ENCODE measurements at places on chromosomes 11 and 22.

GRCh38 chr11:65401803-65402248, 15.4 kb downstream of the FRMD8 start:
- DNase-seq = no peak

GRCh38 chr11:72642043-72642883, 32.0 kb downstream of the PDE2A start:
- peak; percentile 24 for DNase-seq

DNA sequence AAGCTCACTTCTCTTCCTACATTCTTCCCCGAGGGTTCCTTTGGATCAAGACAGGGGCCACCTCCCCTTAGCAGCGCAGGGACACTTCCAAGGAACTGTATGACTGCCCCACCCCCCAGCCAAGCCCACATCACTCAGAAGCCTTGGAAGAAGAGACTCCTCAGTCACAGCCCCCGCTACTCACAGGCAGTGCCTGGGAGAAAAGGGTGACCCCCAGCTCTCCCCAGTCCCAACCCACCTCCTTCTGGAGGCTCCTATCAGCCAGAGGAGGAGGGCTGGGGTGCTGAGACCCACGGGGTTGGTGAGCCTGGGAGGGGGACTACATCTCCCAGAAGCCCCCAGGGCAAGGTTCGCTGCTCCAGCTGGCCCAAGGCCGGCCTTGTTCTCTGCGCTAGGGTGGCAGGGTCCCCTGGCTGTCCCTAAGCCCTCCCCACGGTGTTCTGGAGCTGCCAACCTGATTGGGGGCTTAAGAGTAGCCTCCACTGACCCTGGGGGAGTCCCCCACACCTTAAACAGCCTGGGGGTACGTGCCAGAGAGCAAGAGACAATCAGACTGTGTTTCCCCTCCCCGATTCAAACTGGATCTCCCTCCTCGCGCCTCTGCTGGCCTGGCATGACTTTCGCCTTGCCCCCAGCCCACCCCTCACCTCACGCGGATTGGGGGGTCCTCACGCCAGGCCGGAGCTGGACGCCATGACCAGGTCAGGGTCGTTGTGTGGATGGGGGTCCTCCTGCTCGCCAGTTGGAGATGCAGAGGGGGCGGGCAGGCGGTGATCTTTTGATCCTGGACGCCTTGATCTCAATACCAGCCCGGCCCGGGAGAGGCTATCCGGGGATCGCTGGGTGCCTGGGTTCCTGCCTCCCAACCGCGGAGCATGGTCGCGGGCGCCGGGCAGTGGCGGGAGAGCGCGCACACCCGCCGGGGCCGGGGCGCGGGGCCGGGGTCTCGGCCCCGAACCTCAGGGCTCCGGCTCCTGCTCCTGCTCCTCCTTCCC, 838 bp downstream of the BCL9L start:
- DNase-seq = no peak

DNA sequence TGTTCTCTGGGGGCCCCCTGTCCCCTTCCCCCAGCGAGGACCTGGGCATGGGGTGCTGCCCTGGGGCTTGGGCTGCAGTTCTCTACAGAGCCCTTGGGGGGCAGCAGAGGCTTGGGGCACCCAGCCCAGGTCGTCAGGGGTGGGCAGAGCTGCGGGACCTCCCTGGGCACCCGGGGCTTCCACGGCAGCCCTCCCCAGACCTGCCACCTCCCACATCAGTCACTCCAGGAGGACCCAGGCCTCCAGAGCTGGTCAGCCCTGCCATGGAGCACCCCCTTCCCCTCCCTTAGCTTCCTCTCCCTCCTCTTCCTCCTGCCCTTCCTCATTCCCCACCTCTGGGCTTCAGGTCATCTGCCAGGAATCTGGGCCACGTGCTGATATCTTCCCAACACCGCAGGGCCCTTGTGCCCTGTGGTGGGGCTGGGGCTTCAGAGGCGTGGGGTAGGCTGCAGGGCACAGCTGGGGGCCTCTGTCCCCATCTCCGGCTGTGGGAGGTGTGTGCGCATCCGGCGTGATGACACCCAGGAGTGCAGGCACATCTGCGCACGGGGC, 5.8 kb downstream of the TSPAN4 start:
- DNase-seq = peak; percentile 41

DNA sequence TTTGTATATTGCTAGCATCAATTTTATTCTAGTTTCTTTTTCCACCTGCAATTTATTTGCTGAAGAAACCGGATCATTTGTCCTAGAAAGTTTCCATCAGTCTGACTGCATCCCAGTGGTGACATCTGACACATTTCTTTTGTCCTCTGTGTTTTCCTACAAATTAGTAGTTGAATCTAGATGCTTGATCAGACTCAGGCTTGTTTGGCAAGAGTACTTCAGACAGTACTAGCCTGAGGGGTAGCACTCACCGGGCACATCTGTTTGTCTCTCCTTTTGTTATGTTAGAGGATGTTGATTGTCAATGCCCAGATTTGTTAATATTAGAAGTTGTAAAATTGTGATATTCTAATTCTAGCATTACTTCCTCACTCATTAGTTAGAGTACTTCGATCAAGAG, 204.8 kb downstream of the SWAP70 start:
- DNase-seq = no peak

GRCh38 chr22:49132009-49132408, 695.7 kb downstream of the BRD1 start:
- DNase-seq = no peak

GRCh38 chr22:30488121-30488520, 16.3 kb upstream of the SEC14L3 start:
- DNase-seq = no peak

DNA sequence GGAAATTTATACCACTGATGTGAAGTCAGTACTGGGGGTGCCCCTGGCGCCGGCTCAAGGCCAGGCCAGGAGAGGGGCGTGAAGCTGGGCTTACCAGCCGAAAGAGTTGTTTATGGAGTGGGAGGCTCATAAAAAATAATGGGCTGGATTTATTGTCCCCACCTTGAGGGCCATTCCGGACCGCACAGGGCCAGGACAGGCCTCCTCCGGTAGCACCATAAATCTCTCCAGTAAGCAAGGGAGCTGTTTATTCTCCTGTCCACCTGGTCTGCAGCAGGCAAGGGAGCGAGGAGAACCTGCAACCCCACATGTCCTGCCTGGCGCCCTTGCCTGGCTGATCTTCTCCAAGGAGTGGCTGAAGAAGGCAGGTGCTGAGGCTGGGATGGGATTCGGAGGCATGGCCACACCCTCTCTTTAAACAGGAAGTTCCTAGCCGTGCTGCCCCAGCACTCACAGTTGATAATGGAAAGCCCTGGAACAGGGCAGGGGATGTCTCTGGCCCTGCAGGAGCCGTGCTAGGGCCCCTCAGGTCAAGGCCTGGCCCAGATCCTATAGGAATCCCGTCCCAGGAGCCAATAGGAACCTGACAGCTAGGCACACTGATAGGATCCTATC, 65.1 kb downstream of the SCUBE1 start:
- no peak for DNase-seq

- DNase-seq = no peak
Observed at GRCh38 chr11:72824811-72825505, 10.7 kb downstream of the ATG16L2 start.

- no peak for DNase-seq
Observed at GRCh38 chr11:19087658-19088057, 27.1 kb upstream of the MRGPRX2 start.

- DNase-seq = no peak
Observed at GRCh38 chr22:33397381-33397907, 339.3 kb upstream of the SYN3 start.

GRCh38 chr11:70654016-70654415, 255.7 kb downstream of the CTTN start:
- DNase-seq = no peak

- DNase-seq = no peak
Observed at GRCh38 chr11:32079553-32079952, 11.3 kb upstream of the RCN1 start.

DNA sequence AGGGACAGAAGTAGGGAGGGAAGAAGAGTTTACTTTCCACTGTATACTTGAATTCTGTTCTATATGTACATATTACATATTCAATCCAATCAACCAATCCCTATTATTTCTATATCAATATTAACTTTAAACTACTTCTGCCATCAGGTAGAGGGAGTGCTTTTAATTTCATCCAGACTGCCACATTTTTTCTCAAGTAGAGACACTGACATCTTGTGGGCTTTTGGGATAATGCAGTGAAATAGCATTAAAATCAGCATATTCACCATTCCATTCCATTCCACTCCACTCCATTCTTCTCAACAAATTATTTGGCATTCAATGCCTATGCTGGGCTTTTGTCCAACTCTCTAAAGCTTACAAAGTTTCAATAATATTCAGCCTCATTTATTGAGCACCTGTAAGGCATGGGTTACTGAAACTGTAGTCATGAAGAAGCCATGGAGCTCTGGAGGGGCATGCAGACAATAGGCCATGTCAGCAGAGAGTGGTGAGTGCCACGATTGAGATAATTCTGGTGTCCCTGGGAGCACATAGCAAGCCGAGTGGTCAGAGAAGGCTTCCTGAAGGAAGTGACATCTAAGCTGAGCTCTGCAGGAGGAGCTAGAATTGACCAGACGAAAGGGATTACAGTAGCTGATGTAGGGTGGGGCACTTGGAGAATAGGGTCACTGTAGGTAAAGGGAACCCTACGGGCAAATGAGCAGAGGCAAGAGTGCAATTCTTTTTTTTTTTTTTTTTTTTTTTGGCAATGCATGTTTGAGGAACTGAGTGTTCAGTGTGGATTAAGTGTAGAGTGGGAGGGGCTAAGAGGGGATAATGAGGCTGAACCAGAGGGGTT, 12.8 kb upstream of the CLPB start:
- no peak for DNase-seq

GRCh38 chr11:68315171-68315920, 3.0 kb downstream of the LRP5 start:
- no peak for DNase-seq

DNA sequence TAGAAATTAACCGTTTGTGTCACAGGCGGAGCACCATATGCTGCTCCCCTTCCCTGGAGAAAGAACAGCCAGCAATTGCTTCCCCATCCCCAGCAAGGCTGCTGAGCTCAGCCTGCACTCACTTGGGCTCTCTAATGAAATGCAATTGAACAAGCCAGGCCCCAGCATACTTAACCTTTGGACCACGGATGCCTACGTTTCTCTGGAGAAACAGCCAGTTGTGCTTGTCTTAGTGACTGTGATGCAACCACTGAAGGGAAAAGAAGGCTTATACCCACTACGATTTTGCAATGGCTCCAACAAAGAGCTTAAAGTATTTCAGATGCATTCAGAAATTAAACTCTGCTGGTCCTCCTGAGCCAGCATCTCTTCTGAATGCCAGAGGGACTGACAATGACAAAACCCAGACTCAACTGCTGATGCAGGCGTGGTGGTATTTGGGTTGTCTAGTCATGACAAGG, 51.3 kb upstream of the SESN3 start:
- no peak for DNase-seq

DNA sequence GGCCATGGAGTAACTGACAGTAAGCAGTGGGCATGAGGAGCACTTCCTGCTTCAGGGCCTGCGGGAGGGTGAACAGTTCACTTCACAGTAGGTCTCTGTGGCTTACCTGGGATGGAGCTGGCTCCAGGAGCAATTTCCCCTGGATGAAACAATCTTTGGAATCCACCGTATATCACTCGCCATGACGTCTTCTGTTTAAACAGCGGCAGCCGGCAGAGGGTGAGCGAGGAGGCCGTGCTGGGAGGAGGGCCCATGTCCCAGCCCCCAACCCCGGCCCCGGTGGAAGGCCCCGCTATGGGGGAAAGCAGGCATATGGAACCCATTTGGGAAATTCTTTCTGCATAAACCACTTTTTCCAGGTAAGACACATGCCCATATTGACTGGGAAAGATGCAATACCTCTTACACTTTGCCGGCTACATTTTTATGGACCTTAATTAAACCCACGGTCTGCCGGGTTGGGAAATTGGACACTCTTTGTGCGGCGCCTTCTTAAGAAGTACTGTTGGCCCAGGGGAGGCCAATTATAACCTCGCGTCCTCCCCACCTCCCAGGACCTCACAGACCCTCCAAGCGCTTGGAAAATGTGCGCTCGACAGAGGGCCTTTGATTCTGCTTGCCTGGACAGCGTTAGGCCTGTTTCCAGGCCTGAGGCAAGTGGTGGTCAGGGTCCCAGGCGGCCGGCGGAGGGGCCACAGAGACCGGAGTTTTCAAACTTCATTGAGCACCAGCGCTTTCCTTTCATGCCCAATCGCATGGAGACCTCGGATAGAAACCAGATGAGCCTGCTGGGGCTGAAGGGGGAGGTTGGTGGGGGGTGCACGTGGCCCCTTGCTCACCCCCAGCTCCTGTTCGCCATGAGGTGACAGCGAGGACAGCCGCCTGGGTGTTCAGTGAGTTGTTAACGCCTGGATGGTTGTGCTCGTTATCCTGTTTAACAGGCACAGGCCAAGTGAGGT, 40.4 kb downstream of the SMIM38 start:
- no peak for DNase-seq
